ENCODE measurements at places on chromosomes 7 and 10.

DNA sequence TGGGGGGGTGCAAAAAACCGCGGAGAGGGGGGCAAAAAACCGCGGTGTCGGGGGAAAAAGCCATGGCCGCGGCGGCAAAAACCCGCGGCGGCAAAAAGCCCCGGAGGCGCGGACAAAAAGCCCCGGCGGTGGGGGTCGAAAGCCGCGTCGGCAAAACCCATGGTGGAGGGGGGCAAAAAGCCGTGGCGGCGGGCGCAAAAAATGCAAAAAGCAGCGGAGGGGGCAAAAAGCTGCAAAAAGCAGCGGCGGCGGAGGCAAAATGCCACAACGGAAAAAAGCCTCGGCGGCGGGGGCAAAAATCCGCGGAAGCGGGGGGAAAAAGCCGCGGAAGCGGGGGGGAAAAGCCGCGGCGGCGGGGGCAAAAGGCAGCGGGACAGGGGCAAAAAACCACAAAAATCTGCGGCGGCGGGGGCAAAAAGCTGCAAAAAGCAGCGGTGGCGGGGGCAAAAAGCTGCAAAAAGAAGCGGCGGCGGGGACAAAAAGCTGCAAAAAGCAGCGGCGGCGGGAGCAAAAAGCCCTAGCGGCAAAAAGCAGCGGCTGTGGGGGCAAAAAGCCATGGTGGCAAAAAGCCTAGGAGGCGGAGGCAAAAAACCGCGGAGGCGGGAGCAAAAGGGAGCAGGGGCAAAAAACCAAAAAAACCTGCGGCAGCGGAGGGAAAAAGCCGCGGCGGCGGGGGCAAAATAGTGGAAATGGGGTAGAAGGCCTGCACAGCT is 418.9 kb downstream of the ZNF716 start:
- DNase-seq = no peak

GRCh38 chr7:156918635-156919034 is 25.7 kb upstream of the LMBR1 start:
- DNase-seq = no peak

GRCh38 chr7:124403587-124403986 is 362.0 kb downstream of the GPR37 start:
- no peak for DNase-seq

DNA sequence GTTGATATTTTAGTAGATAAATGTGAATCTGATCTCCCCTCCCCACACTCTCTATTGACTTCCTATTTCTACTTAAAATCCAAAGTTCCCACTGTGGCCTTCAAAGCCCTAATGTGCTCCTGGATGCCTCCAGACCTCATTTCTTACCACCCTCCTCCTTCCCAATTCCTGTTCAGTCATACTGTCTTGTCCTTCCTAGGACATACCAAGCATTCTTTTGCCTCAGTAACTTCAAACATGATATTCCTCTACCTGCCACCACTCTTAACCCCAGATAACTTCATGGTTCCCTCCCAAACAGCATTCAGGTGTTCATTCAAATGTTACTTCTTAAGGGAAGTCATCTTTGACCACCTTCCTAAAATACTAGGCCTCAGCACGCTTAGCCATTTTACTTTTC is 34.2 kb upstream of the FAM221A start:
- DNase-seq = no peak

GRCh38 chr10:76231286-76231934 is 800.0 kb downstream of the LRMDA start:
- no peak for DNase-seq

GRCh38 chr7:113083132-113083815 is 3.4 kb downstream of the GPR85 start:
- DNase-seq = no peak

DNA sequence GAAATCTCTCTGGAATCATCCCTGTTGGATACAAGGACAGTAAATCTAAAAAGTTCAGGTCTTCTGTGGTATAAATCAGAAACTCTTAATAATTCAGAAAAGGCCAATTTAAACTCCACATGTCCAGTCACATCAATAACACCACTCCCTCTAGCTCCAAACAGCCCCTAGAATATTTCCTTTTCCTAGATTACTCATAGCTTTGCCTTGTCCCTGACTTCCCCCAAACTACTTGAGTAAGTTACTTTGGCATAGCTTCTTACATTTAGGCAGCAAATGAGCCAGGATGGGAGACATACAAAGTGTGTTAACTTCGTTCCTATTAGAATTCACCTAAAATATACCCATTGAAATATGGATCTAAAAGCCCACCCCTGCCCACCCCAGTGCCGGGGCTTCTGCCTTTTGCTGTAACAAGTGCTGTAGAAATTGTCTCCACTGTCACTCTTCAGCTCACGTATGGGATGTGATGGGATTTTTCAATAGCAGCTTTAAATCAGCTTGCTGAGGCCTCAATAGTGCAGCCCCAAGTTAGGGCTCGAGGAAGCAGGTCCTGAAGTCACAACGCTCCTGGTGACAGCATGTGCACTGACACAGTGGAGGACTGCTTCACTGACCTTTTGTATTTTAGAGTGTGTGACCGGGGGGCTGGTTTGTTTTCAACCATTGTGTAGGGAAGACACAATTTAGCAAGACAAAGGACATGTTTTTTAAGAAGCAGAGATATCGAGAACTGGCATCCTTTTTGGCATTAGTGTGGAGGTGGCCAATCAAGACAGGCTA is 218.2 kb upstream of the KMT2E start:
- no peak for DNase-seq

- no peak for DNase-seq
Measured at GRCh38 chr7:135799881-135800280, 51.3 kb upstream of the FAM180A start.

- DNase-seq = no peak
Measured at GRCh38 chr10:10045765-10046028, 972.0 kb upstream of the CELF2 start.

- DNase-seq = no peak
Measured at GRCh38 chr10:48550071-48550691, 54.7 kb downstream of the ARHGAP22 start.

- no peak for DNase-seq
Measured at GRCh38 chr10:112122827-112123226, 60.7 kb downstream of the GPAM start.
